ENCODE measurements at places on chromosomes 12 and 14.

DNA sequence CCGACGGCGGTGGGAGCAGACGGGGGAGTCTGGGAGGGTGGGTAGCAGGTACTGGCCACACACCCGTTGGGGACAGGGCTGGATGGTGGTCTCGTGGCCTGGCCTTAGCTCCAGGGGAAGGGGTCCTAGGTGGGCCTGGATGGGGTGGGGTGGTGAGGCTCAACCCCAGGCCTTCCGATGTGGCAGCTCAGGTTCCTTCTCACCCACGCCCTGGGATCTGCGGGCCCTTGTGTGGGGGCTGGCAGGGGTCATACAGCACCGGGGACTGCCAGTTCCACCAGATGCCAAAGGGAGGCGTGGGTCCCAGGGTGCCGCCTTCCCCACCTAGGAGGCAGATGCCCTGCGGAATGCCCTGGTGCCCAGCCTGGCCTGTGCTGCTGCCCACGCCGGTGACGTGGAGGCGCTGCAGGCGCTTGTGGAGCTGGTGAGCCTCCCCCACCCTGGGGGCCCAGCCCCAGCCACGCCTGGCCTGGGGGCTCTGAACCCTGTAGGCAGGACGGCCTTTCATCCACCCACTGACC, 21.0 kb downstream of the ASPG start:
- DNase-seq: no peak

DNA sequence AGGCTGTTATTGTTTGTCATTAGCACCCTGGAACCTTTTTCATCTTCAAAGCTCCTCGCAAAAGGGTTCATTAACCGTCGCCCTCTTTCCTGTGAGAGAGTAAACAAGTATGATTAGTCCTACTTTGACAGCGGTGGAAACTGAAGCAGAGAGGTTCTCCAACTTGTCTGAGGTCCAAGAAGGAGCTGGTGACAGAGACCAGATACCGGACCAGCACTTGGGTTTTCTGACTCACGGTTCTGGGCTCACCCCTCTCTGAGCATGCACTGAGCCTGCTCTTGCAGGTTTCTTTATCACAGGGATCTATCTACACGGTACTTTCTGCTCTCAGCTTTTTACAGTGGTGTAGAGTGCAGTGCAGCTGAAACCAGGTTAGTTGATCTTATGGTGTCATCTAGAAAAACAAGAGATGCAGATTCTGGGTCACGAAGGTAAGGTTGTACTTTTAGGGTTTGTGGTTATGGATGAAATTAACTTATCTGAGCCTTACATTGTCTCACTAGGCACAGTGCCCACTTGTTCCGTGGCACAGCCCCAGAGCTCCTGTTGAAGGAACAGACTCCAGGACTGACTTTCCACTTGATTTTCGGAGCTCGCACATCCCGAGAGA, 62.1 kb downstream of the PPP2R5C start:
- no peak for DNase-seq

DNA sequence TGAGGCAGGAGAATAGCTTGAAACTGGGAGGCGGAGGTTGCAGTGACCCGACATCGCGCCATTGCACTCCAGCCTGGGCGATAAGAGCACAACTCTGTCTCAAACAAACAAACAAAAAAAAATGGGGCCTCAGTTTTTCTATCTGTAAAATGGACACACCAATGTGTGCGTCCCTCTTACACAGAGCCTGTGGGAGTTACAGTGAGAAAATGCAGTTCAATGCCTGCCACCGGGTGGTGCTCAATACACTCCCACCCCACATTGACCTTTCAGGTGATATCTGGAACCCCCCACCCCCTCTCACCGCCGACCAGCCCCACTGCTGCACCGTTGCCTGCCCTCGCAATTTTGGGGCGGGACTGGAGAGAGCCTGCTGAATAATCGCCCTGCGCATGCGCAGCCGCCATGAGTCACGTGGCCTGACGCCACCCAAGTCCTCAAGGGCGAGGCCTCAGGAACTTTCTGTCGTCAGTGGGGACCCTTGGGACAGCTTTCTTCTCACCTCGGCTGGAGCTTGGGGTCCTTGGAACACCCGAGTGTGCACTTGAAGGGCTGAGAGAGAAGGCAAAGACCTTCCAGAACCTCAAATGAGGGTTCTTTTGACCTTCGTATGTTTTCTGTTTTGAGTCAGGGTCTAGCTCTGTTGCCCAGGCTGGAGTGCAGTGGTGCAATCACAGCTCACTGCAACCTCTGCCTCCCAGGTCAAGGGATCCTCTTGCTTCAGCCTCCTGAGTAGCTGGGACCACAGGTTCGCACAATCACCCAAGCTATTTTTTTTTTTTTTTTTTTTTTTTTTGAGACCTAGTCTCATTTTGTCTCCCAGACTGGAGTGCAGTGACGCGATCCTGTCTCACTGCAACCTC, 14.6 kb upstream of the CABP1 start:
- DNase-seq: no peak

DNA sequence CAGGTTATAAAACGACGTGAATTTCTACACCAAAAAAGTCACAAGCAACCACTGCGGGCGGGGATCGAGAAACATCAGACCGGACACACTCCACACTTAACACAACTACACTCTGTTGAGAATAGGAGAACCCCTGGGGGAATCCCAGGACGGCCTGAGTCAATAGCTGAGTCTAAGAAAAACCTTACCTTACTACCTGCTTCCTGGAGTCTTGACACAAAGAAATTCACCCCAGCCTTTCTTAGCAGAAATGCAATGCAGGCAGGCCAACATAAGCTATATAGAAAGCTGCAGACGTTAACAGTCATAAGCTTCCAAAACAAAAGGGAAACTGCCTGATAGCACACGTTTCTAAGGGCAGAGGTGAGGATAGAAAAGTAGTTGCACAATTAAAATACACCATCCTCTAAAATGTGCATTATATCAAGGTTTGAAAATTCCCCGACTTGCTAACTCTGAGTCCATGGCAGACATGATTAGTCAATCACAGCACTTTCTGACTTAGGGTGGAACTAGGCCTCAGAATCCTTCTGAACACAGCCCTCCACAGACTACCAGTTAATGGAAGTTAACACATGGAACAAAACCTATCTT, 68.0 kb downstream of the CCDC88C start:
- no peak for DNase-seq

- no peak for DNase-seq
Measured at GRCh38 chr12:55666508-55666907, 29.8 kb downstream of the OR10P1 start.

DNA sequence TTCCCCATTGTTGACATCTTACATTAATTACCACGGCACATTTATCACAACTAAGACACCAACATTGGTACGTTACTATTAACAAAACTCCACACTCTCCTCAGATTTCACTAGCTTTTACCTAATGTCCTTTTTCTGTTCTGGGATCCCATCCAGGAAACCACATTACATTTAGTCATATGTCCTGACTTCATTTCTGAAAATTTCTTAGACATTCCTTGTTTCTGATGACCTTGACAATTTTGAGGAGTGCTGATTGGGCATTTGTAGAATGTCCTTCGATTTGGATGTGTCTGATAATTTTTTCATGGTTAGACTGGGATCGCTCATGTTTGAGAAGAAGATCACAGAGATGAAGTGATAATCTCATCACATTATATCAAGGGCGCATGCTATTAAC, 34.6 kb upstream of the ACSM4 start:
- DNase-seq: no peak

- DNase-seq: no peak
Measured at GRCh38 chr12:113418213-113418879, 3.8 kb upstream of the SDSL start.

- DNase-seq: no peak
Measured at GRCh38 chr14:47590767-47591495, 84.5 kb downstream of the MDGA2 start.

DNA sequence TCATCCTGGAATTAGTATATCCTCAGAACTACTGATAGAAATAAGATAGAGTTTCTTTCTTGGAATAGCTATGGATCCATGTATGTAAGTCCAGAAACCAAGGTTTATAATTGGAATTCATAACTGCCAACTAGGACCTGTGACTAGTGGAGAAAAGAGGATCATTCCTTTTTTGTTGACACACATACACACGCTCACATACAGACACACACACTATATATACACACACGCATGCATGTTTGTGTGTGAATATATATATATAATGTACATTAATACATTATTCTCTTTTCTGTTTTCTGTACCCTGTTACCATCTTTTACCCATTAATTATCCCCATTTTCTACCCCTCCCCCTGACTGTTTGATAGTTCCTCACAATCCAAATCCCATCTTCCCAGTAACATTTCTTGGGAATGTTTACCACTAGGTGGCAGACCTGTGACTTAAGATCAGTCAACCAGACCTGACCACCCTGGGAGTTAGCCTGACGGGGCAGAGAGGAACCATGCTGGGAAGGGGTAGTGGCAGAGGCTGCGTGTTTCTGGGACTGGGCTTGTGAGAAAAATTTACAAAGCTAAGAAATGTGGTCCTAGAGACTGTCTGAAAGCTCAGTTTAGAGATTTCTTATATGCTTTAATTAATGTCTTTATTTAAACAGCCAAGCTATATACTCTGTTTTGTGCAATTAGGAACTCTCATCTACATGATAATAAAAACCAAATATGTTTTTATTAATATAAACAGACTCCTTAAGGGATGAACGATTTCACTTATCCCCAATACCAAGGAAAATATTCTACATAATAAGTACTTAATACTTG, 308.0 kb downstream of the PPFIA2 start:
- DNase-seq: peak; percentile 21

- no peak for DNase-seq
Measured at GRCh38 chr14:69487771-69488170, 3.2 kb downstream of the PLEKHD1 start.

DNA sequence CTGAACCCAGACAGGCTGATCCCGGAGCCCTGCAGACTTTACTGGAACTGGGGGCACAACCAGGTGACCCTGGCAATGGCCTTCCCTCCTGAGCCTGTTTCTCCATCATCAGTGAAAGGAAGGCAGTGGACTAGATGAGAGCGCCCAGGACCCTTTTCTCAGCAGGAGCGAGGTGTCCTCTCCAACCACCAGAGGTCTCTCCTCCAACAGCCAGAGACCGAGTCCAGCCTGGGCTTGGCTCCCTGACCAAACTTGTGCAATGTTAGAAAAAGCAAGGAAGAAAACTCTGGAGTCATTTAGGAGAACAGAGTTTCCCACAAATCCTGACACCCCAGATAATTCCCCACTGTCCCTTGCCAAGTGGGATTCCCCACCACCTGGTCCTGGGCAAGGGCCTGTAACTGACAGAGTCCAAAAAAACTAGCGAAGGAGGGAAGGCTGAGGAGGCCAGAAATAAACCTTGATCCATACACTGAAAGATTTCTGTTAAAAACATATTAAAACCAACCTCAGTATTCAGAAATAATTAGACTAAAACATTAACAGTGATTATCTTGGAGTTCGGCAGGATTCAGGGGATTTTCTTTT, 9.0 kb downstream of the RPS6KL1 start:
- DNase-seq: peak; percentile 86

GRCh38 chr12:3613641-3614395, 122.8 kb downstream of the PRMT8 start:
- no peak for DNase-seq

- DNase-seq: no peak
Measured at GRCh38 chr14:100350986-100351385, 27.8 kb downstream of the SLC25A47 start.

- DNase-seq: no peak
Measured at GRCh38 chr12:5305886-5306545, 125.9 kb upstream of the NTF3 start.

DNA sequence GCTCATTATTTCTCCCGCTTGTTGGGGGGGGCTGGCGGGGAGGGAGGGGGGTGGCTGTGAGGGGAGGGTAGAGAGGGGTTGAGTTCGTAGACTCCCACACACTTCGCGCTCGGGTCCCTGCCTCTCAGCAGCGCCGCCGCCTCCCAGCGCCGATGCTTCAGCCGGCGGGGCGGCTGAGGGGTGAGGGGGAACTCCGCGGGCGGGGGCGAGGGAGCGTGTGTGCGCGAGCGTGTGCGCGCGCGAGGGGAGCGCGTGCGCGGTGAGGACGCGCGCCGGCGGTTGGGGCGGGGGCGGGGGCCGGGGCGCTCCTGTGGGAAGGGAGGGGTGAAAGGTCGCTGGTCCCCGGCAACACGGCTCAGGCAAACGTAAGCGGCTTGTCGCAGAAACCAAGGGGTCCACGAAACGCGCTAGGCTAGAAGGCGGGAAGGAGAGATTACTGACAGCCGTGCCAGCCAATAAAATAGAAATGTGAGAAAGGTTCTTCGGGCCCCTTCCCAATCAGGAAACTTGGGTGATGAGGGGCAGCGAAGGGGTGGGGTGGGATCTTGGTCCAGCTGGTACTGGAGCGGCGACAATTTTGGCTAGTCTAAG, 343 bp upstream of the NOVA1 start:
- peak; percentile 94 for DNase-seq

- DNase-seq: no peak
Measured at GRCh38 chr14:39268393-39268792, 34.7 kb downstream of the MIA2 start.

DNA sequence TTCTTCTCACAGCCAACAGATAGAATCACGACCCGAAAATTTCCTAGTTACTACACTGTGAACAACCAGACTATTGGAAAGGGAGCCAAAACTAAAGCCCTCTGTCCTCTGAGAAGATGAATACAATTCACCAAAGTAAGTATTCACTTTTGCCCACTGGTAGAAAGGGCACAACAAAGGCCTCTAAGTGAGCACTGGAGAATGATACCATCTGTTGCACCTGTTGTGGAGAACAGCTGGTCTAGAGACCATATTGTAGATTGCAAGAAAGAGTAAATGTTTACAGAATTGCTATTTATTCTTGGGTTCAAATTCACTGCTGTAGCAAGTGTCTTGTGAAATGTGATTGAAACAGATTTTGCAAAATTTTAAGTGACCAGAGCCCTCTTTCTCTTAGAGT, 46.9 kb upstream of the ANO6 start:
- DNase-seq: no peak

DNA sequence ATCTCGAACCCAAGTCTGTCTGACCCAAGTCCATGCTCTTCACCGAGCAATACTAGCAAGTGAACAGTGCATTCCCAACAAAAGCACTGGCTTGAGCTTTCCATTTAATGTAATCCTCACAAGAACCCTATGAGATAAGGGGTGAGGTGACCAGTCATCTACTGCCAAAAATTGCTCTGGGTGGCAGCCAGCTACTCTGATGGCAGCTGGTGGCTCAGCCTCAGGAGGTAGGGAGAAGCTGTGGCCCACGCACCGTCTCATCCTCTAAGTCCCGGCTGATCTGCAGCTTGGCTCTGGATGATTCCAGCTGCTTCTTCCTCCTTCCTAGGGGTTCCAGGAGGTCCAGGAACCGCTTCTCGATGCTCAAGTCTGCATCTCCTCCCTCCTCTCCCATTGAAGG, 75.2 kb downstream of the PLEKHG3 start:
- no peak for DNase-seq

DNA sequence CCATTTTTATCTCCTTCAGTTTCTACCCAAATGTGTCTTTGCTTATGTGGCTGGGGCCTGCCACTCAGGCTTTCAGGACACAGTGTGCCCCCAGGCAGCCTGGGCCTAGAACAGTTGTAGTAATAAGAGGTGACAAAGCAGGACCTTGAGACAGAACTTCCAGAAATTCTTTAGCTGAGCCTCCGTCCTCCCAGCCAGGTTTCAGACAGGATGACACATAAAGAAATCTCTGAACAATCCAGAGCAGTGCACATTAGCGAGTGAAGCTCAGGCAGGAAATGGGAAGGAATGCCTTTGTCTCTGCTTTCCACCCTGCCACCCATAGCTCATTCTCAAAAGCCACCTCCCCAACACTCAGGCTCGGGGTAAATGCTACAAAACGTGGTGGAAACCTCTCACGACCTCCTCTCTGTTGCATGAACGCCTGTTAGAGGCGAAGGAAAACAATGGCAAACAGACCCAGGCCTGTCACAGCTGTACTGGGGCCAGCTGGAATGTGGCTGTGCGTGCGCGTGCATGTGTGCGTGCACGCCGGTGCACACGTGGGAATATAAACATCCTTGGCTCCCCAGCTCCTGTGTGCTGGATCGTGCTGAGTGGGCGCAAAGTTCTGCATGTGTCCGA, 286.7 kb downstream of the ZFP36L1 start:
- DNase-seq: peak; percentile 72

Measured in muscle of arm (tissue), 14 donors.